ENCODE measurements at places on chromosomes 16 and 17.

GRCh38 chr17:6780886-6781285 lies 4.9 kb downstream of the FBXO39 start:
- no peak for DNase-seq

GRCh38 chr17:282000-282911 lies 70.4 kb downstream of the RPH3AL start:
- peak; percentile 3 for DNase-seq

DNA sequence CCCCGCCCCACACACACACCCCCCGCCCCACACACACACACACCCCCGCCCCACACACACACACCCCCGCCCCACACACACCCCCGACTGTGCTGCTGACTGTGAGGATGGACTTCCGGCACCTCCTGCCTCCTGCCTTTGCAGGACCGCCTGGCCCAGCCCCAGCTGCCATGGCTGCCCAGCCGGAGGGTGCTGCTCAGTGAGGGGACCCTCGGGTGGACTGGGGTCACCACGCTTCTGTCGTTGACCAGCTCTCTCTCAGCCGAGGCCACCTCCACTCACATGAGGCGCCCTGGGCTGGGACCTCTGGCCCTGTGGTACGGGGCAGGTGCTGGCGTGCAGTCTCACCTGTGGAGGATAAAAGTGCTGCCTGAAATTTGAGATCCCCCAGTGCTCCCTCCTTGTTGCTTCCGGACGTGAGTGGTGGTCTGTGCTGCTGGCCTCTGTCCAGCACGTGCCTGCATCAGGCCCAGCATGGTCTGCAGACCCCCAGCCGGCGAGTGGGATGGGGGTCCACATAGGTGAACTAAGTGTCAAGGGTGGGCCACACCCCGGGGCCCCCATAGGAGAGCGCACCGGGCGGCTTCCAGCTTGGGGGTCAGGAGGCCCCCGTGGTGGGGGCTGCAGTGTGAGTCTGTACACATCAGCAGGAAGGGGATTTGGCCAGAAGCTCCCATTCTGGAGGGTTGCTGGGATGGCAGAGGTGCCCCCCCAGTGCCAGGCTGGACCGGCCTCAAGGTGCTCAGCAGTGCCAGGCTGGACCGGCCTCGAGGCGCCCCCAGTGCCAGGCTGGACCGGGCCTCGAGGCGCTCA lies 11.2 kb downstream of the METRNL start:
- DNase-seq = no peak

GRCh38 chr17:2755891-2756724 lies 6.7 kb upstream of the CCDC92B start:
- DNase-seq = no peak

GRCh38 chr16:2432801-2433505 lies 3.7 kb downstream of the CCNF start:
- no peak for DNase-seq

DNA sequence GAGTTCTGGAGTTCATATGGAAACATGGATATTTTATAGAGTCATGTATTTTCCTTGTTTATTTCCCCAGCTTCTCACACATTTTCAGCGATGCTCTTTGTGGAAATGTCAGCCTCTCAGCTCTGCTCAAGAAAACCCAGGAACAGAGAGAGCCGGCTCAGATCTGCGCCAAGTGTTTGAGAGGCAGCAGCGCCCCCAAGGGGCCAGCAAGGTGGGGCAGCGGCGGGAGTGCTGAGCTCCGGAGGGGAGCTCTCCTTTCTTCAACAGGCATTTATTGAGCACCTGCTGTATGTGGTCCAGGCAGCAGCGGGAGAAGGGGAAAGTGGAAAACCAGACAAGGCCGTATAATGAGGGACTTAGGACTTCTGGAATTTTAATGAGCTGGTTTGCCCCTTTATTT lies 421.1 kb upstream of the C16orf82 start:
- DNase-seq = peak; percentile 33

- no peak for DNase-seq
Measured at GRCh38 chr16:86033016-86033474, 134.1 kb downstream of the IRF8 start.

DNA sequence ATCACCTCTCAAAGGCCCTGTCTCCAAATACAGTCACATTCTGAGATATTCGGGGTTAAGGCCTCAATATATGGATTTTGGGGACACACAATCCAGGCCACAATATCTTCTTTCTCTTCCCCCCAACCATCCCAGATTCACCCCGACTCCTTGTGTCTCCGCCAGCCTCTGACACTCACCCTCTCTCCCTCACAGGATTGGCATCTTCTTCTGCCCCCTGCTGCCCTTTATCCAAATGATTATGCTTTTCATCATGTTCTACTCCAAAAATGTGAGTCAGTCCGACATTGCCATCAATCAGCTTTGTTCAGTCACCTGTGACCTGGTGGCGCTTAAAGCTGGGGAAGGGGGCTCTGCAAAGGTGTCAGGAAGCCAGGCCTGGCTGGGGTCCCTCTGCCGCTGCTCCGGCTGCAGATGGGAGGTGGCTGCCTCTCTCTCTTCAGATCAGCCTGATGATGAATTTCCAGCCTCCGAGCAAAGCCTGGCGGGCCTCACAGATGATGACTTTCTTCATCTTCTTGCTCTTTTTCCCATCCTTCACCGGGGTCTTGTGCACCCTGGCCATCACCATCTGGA lies 35.1 kb downstream of the GDE1 start:
- no peak for DNase-seq

- peak; percentile 29 for DNase-seq
Measured at GRCh38 chr17:76543826-76544545, 4.1 kb downstream of the PRCD start.

GRCh38 chr17:36899250-36900159 lies 37.8 kb upstream of the LHX1 start:
- no peak for DNase-seq

- peak; percentile 70 for DNase-seq
Measured at GRCh38 chr16:2511128-2511800, 2.5 kb upstream of the ATP6V0C start.

All from choroid plexus epithelial cell (primary cell).